AML-193 (cell line): ENCODE measurements at places on chromosomes 3 and 15.
A peak's percentile ranks its signal among the peaks of the same experiment; 100 is the strongest.

GRCh38 chr15:66932634-66933024 is 132.8 kb upstream of the SMAD3 start:
- no peak for DNase-seq

- no peak for DNase-seq
Measured at GRCh38 chr3:110184536-110184935, 847.2 kb upstream of the DPPA4 start.

- DNase-seq: no peak
Measured at GRCh38 chr15:39641191-39641889, 60.5 kb downstream of the THBS1 start.

- no peak for DNase-seq
Measured at GRCh38 chr3:142244056-142244455, 18.7 kb upstream of the GK5 start.

GRCh38 chr3:179149406-179149867 is 1.3 kb downstream of the PIK3CA start:
- peak; percentile 65 for DNase-seq

- no peak for DNase-seq
Measured at GRCh38 chr15:45139770-45140169, 10.0 kb downstream of the DUOX1 start.

DNA sequence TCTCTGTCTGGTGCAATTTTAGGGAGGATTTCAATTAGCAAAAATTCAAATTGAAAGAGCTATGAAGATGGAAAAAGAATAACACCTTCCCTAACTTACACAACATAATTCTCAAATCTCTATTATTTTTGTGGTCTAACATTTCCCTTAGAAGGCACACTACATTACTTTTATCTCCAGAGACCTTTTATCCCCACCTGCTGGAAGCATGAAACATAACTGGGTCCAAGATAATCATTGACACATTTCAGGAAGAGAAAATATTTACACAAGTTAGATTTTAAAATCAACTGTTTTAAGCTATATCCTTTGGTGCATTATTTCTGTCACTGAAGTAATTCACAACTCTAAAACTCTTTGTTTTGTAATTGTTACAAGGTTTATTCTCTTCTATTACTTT is 779.5 kb downstream of the ROBO1 start:
- no peak for DNase-seq

GRCh38 chr3:95456835-95457234 is 1357.6 kb upstream of the EPHA6 start:
- no peak for DNase-seq

DNA sequence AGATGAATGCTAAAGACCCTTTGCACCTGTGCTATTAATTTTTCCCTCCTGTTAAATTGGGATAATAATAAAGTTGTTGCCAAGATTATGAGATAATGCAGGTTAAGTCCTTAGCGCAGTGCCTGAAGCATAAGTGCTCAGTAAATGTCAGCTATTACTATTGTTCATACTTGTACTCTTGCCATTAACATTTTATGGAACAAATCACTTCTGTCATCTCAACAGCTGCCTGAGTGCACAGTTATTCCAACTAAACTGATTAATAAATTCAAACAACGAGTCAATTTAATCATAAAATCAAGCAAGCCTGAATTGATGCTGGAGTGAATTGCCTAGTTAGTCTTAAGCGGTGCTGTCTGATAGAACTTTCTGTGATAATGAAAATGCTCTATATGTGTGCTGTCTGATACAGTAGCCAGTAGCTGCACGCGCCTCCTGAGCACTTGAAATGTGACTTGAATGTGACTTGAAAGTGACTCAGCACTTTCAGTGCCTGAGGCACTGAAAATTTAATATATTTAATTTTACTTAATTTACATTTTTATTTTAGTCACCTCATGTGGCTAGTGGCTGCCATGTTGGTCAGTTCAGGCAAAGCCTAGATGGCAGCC is 198.7 kb upstream of the PFN2 start:
- no peak for DNase-seq

- DNase-seq: no peak
Measured at GRCh38 chr3:133986311-133986710, 43.4 kb downstream of the SLCO2A1 start.

DNA sequence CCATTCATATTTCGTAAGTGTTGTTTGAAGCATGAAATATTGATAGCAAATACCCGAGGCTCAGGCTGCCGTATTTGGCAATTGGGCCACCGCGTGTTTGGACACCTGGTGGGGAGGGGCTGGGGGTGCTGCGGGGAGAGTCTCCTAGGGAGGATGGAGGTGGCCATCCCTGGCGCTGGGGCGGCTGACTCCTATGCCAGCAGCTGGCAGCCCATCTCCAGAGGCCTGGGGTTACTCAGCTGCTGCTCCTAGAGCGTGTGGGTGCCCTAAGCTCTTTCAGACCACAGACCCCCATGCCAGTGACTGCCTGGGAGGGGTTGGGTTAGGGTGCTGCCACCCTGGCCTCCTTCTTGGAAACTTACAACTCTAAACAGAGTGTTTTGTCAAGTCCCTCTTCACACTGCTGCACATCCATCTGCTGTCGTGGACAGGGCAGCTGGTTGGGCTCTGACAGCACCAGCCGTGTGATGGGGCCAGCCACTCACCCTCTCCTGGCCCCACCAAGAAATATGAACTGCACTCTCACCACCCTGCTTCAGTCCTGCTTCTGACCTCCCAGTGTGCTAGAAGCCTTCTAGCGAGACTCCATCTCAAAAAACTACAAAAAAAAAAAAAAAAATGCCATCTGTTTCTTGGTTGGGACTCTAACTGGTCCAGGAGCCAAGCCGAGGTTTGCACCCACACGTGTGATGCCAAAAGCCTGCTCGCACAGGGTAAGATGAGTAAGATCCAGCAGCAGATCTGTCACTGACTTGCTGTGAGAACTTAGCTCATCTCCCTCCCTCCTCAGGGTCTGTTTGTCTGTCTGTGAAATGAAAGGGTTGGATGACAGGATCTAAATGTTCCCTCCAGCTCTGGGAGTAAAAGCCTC is 156.2 kb downstream of the MEGF11 start:
- DNase-seq: no peak

GRCh38 chr15:40274350-40275274 is 8.3 kb downstream of the ANKRD63 start:
- peak; percentile 86 for DNase-seq

- peak; percentile 54 for DNase-seq
Measured at GRCh38 chr3:157865352-157866000, 240.7 kb downstream of the SHOX2 start.
